Adrenal gland (tissue), 19 donors: ENCODE measurements at places on chromosomes 4 and X. TPM values are rescaled to one million over a fixed set of nuclear protein-coding genes. Genes with fewer than 3 reads are reported as not detected.

DNA sequence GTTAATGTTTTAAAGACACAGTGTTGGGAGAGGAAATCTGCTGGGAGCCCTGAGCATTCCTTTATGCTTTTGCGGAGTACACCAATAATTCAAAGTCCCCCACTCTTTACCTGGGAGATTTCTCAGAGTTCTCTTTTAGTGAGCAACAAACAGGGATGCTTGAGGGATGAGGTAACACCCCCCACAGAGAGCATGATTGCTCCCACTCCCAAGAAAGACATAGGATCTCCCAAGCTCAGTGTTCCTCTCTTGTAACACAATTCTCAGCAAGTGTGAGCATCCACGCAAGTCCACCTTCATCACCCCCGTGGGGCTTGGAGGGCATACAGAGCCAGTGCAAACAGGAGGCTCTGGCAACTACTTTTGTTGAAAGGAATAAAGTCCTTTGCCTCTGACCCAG is 36.1 kb downstream of the GSPT2 start:
- DNase-seq: no peak

GRCh38 chrX:26672571-26672970 is 456.6 kb downstream of the MAGEB5 start:
- DNase-seq: no peak

DNA sequence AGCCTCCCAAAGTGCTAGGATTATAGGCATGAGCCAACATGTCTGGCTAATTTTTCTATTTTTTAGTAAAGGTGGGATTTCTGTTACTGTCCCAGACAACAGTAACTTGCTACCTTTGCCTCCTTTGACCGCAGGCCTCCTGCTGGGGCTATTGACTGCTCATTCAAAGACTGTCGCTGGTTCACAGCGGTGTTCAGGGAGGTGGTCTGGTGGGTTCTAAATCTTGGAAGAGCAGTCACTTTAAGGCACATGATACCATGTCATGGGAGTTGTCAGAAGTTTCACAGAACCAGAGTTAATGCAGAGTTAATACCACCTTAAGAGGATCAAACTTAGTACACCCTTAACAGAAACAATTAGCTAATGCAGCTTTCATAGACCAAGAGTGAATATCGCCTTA is 3.8 kb downstream of the ASMT start:
- DNase-seq: no peak

GRCh38 chr4:147829401-147830101 is 97.7 kb downstream of the ARHGAP10 start:
- peak; percentile 57 for DNase-seq

DNA sequence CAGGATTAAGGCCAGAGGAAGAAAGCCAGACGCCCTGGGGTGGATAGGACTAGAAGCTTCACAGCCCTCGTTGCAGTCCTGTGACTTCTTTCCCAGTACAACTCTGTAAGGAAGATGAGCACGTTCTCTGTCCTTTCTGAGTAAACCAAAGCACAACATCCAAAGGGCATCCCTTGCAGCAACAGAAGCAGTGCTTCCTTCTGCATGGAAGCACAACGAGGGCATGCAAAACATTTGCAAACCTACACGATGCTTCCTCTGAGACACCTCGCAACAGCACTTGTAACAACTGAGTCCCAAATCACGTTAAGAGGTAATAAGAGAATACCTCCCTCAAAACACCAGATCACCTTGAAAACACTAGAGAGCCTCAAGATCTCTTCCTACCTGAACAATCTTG is 335.7 kb upstream of the RASGEF1B start:
- no peak for DNase-seq

GRCh38 chrX:69163936-69164741 is 1.1 kb downstream of the PJA1 start:
- DNase-seq: no peak

DNA sequence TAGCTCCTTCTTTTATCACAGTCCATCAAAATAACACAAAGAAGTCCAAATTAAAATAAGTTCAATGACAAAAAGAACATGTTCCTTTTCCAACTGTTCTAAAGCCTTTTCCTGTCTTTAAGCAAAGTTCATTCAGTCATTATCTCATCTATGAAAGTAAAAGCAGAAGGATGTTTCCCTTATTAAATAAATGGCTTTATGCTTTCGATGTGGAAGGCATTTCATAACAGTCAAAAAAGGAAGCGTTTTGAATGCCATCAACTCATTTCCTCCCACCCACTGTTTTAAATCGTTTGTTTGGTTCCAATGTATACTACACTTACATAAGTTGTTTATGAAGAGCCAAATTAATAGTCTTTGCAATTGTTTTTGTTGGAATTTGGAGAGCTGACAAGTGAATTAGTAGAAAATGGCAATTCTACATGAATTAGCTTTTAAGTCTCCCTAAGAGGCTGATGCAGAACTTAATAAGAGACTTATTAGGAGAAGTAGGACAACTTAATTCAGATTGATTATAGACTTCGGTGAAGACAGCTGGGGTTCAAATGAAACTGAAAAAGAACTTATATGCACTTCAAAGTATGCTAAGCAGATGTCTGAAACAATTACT is 392.6 kb upstream of the FTHL17 start:
- no peak for DNase-seq

DNA sequence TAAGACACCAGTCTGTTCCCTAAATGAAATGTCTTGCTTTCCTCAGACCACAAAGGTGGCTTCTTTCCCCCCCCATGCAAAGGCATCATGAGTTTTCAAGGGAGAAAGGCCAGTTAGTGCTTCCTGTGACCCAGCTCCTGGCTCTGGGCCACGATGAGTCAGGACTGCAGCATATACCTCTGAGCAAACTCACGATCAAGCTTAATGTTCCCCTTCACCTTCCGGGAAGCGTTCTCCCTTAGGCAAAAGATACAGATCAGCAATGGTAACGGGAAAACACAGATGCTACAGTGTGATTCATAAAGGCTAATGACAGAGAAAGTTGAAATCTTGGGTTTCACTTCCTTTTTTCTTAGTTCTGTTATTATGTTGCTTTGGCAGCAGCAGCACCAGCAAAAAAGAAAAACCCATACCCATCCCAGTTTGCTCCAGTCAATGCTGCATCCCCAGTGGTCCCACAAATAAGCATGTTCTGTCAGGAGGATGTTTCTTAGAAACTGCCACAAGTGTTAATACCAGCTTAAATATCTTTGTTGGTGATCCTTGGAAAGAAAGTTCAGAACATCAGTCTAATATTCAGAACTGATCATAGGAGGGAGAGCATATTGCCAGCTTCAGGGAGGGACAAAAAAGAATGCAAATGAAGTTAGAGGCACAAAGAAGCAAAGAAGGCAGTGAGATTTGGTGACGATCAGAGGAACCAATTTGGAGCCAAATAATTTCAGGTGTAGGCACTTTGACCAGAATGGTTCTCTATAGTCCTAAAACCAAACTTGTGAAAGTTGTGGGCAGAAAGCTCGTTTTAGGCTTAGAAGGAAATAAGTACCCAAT is 41.2 kb downstream of the LONRF3 start:
- DNase-seq: peak; percentile 84

DNA sequence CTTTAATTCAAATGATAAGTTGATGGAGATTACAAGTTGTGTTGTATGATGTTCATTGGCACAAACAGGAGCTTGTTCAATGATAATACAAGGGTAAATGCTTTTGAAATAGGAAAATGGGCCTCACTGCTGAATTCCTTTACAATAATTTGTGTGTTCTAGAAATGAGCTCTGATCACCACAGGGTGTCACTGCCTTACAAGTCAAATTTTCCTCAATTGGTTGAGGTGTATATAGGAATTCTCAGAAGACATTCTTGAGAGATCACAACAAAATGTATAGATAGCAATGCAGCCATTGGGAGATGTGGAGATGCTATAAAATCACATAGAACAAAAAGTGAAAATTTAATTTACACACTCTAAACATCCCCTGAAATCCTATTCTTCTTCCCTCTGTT is 49.6 kb downstream of the KLF8 start:
- no peak for DNase-seq

DNA sequence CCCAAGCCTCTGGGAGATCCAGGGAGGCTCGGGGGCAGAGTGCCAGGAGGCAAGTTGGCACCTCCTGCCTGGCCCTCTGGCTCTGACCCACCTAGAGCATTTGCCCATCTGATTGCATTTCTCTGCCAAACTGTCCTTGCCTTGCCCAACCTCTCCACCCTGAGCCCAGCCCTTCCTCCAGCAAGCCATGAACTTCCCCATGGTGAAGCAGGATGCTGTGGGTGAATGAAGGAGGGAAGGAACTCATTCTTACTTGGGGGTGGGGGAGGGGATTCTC is 9.3 kb upstream of the CNGA2 start:
- no peak for DNase-seq

DNA sequence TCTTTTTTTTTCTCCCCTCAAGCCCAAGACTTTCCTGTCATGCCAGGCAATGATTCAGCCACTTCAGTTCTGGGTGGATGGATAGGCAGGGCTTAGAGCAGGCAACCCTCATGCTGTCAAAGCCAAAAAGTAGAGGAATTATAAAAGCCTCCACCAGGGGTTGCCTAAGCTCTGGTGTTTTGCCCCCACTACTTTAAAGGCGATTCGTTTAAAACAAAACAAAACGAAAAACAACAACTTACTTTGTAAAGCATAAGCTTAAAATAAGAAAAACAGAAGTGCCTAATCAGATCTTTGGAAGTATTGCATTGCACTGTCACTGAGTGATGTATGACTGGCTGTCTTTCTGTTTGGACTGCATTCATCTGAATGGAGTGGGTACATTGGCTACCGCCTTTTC is 5.3 kb upstream of the IDS start:
- DNase-seq: no peak

GRCh38 chr4:41546638-41547037 is 8.7 kb downstream of the LIMCH1 start:
- no peak for DNase-seq

- DNase-seq: no peak
Measured at GRCh38 chr4:171242831-171243230, 570.4 kb upstream of the GALNTL6 start.

The STAG2 gene
- total RNA-seq: 71.5 TPM

The RAB41 gene
- not detected for total RNA-seq

The GRK4 gene
- total RNA-seq: 7.7 TPM

The PNCK gene
- total RNA-seq: 1.00 TPM

The SMIM14 gene
- total RNA-seq: 157 TPM

The MAGEA11 gene
- total RNA-seq: not detected
